ENCODE measurements at places on chromosomes 5 and 9.

GRCh38 chr5:96780626-96781025 lies 27.1 kb downstream of the ERAP1 start:
- no peak for DNase-seq

DNA sequence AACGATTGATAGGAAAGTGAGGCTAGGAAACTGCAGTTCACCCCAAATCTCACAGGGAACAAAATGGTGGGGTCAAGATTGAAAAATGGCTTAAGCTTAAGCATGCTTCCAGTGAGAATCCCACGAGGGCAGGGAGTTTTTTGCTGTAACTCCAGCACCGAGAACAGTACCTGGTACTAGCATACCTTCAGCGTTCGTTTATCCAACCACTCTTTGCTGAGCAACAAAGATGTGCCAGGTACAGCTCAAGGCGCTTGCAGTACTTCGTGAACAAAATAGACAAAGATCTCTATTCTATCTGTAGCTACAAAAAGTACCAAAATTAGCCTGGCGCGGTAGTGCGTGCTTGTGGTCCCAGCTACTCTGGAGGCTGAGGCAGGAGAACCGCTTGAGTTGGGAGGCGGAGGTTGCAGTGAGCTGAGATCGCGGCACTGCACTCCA lies 778 bp upstream of the PPP6C start:
- DNase-seq, result no peak

DNA sequence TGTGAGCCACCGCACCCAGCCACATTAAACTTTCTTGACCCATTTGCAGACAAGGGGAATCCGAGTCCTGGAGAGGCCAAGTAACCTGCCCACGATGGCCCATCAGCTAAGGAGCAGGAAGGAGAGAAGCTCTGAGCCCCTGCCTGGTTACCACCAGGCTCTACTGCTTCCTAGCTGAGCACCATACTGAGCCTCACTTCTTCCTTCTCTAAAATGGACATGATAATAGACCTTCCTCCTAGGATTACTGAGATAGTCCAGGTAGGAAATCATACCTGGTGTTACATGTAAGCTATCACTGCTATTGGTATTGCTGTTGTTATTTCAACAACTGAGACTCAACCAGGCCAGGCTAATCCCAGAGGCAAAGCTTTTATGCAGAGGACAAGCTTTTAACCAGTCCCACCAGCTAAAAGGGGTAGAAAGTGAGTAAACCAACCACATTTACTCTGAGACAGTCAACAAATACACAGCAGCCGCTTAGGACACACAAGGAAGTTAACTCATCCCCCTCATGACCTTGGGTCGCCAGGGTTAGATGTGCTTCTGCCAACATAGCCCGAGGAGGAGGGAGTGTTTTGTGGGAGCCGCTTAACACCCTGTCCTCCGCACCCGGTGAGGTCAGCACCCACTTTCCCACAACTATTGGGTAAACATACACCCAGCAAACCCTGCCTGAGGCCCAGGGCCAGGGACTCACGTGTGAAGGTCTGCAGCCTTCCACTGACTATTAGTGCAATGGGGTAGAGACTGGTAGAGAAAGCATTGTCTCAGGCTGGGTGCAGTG lies 20.6 kb upstream of the PTGES start:
- no peak for DNase-seq

GRCh38 chr9:115943431-115944165 lies 210.0 kb upstream of the PAPPA start:
- no peak for DNase-seq

- peak; percentile 19 for DNase-seq
Measured at GRCh38 chr9:33129886-33130881, 37.0 kb downstream of the B4GALT1 start.

DNA sequence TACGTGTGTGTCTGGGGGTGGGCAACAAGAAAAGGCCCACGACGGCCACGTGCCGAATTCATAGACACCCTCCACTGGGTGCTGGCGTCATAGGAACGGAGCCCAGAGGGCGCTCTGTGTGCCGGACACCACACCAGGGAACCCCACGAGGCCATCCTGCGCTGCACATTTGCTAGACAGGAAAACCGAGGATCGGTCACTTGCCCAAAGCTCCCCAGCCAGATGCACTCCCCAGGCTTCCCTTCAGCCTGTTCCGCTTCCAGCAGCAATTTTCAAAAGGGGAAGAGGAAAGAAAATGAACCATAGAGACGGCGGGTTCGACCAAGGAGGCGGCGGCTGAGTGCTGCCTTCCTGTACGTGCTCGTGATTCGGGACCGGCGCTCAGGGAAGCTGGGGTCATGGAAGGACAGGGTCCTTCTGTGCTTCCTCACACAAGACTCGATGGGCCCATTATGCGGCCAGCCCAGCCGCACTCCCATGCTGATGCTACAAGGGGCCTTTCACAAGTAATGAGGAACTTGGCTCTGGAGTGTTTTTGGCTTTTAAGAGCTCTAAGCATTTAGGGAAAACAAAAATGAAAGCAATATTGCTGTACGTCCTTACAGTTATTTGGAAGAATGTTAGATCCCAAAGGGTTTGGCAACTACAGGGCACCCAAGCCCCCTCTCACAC lies 124.6 kb upstream of the SARDH start:
- peak; percentile 4 for DNase-seq

DNA sequence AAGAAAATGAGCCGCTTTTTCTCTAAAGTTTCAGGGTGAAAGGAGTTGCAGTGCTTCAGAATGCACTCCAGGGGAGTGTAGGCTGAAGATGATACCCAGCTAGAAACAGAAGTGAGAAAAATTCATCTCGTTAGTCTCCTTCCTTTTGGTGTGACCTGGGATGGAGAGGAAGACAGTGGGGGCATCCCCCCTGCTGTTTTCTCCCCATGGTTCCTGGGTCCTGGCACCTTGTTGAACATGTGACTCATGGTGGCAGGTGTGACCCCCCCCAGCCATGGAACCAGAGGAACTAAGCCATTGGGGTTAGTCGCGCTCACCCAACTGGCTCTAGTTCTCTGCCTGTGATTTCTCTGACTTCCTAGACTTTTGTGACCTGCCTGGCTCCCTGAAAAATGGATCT lies 424.6 kb downstream of the CSNK1G3 start:
- DNase-seq, result no peak

DNA sequence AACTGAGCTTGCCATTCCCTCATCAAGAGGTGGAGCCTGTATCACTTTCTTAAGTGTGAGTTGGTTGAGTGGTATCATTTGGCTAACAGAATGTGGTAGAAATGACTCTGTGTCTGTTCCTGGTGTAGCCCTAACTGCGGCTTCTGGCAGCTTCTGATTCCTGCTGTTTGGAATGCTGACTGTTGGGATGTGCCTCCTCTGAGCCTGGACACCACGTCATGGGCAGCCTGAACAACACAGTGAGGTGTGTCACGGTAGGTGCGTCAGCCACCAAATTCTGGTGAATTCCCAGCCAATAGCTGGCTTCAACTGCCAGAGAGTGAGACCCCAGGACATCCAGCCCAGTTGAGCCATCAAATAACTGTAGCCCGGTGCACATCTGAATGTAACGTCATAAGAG lies 6.1 kb upstream of the C9orf152 start:
- DNase-seq, result no peak

GRCh38 chr5:98773214-98773463 lies 324 bp upstream of the RGMB start:
- no peak for DNase-seq

DNA sequence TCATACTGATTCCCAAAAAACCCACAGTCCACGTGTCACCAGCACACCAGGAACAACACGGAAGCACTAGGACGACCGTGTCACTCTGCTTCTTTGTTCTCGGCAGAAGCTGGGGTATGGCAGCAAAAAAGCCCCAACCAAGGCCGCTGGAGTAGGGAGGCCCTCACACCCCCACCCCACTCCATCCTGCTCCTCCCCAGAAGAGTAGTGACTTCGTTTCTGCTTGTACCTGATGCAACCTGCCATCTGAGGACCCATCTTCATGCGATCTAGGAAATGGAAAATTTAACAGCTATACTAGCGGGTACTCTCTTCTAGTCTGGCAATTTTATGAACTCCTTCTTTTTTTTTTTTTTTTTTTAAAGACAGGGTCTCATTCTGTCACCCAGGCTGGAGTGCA lies 3.7 kb downstream of the UBAC1 start:
- DNase-seq, result no peak

DNA sequence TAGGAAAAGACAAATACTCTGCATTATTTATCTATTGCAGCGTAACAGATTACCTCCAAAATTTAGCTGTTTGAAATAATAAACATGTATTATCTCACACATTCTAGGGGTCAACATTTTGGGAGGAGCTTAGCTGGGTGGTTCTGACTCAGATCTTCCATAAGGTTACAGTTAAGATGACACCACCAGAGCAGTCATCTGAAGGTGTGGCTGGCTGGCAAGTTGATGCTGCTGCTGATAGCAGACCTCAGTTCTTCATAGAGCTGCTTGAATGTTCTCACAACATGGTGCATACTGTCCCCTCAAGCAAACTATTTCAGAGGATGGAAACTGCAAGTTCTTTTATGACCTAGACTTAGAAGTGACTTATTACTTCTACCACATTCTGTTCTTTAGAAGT lies 146.3 kb upstream of the FSTL4 start:
- DNase-seq, result no peak

DNA sequence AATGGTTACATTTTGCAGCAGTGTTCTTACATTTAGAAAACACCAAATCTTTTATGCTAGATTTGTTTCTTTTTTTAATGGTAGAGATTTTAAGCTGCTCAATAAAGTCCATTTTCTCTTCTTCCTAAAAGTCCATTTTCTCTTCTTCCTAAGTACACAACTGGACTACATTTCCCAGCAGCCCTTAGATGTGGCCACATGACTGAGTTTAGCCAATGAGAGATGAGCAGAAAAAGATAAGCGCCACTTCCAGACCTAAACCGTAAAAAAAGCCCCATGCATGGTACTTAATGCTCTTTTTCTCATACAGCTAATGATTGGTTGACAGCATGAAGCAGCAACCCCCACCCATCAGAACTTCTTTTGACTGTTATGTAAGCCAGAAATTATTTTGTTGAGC lies 206.7 kb downstream of the FAM114A2 start:
- DNase-seq, result peak; percentile 82
